Diencephalon (tissue), 1 donor: ENCODE measurements at places on chromosomes 1 and 21. TPM values are rescaled to one million over a fixed set of nuclear protein-coding genes. Genes with fewer than 3 reads are reported as not detected.

Gene OR2T33
- total RNA-seq, result not detected

Gene TFF2
- not detected for total RNA-seq

Gene COL8A2
- total RNA-seq, result 2.1 TPM

Gene CLDN8
- total RNA-seq, result not detected

Gene ACTL8
- 0.23 TPM for total RNA-seq

Gene RGS18
- total RNA-seq, result 1.8 TPM

Gene LRRC40
- 82.8 TPM for total RNA-seq

Gene IFI6
- total RNA-seq, result 51.4 TPM

Gene PTPRC
- total RNA-seq, result 10.6 TPM

Gene ANKRD65
- total RNA-seq, result 1.6 TPM

Gene PLA2G2A
- total RNA-seq, result not detected

Gene LIN9
- 11.3 TPM for total RNA-seq

Gene KRTAP7-1
- not detected for total RNA-seq

Gene C8A
- not detected for total RNA-seq

Gene TBX19
- total RNA-seq, result 0.69 TPM

Gene GPR137B
- 34.8 TPM for total RNA-seq

Gene F13B
- not detected for total RNA-seq

Gene ARHGEF10L
- 29.5 TPM for total RNA-seq

Gene NFASC
- total RNA-seq, result 46.4 TPM

Gene SLAMF8
- not detected for total RNA-seq

Gene WDR4
- 12.7 TPM for total RNA-seq

Gene SLC35F3
- 7.8 TPM for total RNA-seq

Gene ZNF644
- 176 TPM for total RNA-seq

Gene SELP
- 0.92 TPM for total RNA-seq

Gene FMO1
- total RNA-seq, result 2.3 TPM

Gene CLCA4
- total RNA-seq, result not detected

Gene PEX14
- 9.7 TPM for total RNA-seq

Gene MYBPH
- total RNA-seq, result not detected

Gene RPTN
- total RNA-seq, result not detected

Gene VN1R5
- not detected for total RNA-seq

Gene IVNS1ABP
- total RNA-seq, result 136 TPM

Gene MX2
- total RNA-seq, result 1.2 TPM

Gene SPRR2G
- not detected for total RNA-seq

Gene TRAPPC10
- total RNA-seq, result 25.1 TPM

Gene DAB1
- total RNA-seq, result 12.5 TPM

Gene SPRR5
- total RNA-seq, result not detected

Gene HSD3B1
- not detected for total RNA-seq
